ENCODE measurements at places on chromosomes 7 and 10. TPM values are rescaled to one million over a fixed set of nuclear protein-coding genes. Genes with fewer than 3 reads are reported as not detected.
A peak's percentile ranks its signal among the peaks of the same experiment; 100 is the strongest.

PAPOLB gene
- total RNA-seq, result 0.14 TPM

DPYSL4 gene
- total RNA-seq, result 21.5 TPM

FXYD4 gene
- not detected for total RNA-seq

OGA gene
- total RNA-seq, result 78.9 TPM

CREB5 gene
- 27.9 TPM for total RNA-seq

HOXA10 gene
- 29.1 TPM for total RNA-seq

ACSL5 gene
- 1.5 TPM for total RNA-seq

NRG3 gene
- 10.2 TPM for total RNA-seq

DNA sequence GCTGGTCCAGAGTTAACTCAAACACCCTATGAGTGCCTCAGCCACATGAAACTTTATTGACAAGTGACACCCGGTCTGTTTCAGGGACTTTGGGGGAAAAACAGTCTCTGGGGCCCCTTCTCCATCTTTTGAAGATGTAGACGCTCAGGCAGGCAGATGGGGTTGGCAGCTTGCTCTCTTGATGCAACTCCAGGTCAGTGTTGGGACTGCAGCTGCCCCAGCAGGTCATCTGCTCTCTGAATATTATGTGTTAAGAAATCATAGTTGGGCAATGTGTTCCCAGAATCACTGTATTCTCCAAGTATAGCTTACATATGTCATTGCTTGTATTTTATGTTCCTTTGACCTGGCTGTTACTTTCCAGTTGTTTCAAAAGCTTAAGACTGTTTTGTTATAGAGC, 544.9 kb upstream of the MGMT start:
- no peak for DNase-seq

DNA sequence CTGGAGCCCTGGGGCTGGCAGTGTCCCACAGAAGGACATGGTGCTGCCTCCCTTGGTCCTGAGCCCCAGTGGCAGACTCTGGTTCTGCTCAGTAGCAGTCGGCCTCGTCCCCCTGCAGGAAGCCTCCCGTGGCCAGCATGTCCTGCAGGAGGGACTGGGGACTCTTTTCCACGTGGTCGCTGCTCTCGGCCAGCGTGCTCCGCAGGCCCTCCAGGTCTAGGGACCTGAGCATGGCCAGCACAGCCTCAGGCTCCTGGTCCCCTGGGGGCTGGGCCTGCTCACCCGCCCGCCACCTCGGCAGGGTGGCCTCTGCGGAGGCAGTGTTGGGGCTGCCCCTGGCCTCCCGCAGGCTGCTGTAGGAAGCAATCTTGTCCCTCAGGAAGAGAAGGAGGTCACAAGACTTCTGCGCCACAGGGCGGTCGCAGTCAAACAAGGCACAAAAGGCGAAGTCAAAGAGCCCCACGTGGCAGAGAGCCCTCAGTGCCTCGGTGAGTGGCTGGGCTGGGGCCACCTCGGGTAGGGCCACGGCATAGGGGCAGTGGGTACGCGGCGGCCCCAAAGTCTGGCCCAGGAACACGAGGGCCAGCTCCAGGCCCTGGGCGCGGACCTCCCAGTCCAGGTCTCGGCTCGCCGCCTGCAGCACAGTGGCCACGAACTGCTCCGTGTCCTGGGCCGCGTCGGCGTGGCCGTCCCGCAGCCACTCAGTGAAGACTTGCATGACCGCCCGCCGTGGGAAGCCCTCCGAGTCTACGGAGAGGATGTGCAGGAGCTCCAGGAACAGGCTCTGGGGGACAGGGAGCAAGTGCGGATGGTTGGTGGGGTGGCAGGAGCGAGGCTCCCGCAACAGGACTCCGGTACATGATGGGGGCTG, 17.1 kb downstream of the BRAT1 start:
- no peak for DNase-seq

DNA sequence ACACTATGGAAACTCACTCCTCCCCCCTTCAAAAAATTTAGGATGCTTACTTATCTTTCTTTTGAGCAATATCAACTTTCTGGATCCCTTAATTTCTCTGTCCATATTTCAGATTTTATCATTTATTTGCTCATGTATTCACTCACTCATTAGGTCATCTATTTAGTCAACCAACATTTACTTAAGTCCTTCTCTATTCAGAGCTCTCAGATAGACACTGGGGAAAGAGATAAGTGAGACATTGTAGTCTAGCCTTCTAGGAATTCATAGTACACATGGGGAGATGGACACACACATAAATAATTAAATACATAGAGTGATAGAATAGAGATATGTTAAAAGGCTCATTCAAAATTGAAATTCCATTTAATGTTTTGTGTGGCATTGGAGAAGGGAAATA, 9.2 kb downstream of the CPN1 start:
- DNase-seq, result no peak

DNA sequence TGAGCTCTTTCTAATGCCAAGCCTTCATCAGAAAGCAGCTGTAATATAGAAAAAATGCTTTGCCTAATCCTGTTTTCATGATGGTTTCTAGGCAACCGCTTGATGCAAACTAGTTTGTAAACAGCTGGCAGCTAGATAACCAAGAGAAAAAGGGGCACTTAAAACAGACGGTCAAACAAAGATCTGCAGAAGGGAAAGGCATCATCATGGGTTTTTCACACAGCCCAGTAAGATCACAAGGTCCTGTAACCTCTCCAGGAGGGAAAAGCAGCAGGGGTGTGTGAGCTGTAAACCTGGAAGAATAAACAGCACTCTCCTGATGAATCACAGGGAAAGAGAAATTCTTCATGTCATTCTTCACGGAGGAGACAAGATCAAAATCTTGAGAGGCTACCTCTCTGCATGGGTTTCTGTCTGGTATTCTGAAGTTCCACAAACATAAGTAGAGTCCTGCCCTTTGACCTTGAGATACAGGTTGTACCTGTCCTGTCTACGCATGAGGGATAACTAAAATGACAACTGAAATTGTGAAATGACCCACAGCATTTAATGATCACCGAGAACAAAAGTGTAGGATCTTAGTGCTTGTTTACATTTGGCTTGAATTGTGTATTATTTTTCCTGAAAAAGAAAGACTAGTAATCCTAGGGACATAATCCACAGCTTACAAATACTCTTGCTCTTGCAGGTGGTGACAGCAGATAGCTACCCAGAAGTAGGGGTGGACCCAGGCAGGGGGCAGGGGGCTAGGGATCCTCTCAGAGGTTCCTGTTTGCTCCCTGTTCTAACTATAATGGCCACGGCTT, 48.0 kb downstream of the CREB3L2 start:
- peak; percentile 67 for DNase-seq

DNA sequence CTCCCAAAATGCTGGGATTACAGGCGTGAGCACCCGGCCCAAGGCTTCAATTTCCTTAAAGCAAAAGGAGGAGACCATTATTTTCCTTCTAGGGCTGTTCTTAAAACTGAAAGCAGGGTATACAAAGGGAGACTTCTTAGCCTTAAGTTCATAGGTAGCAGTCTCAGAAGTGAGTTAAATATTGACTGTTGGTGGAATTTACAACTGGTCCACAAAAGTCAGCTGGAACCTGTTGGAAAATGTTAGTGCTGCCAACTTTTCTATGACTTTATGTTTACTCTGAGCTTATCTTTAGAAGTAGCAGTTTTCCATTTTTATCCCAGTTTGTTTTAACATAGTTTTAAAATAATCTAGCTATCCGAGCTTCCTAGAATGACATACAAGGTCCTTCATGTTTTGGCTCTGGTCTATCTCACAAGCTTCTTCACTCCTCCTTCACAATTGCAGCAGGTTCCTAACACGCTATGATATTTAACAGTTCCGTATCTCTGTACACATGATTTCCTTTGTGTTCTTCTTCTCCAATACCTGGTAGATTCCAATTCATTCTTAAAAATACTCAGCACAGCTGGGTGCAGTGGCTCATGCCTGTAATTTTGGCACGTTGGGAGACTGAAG, 3.3 kb downstream of the SLC26A3 start:
- DNase-seq, result no peak

- DNase-seq, result no peak
These were observed 99.1 kb upstream of the JCAD start for GRCh38 chr10:30158325-30158960.

DNA sequence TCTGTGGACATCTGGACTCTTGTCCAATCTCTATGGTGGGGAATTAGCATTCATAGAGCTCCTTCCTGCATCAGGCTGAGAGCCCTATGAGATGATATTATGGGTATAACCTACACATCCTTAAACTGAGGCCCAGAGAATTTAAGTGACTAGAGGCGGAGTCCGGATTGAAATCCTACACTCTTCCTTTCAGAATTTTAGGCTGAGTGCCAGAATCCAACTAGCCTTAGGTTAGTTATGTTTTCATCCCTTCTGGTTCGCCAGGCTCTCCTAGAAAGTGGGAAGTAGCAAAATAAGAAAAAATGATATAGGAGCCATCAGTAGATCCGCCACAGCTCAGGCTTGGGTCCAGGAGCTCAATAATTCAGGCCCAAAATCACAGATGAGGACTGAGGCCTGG, 212.5 kb downstream of the GLI3 start:
- no peak for DNase-seq

- no peak for DNase-seq
These were observed 90.0 kb downstream of the PROSER2 start for GRCh38 chr10:11913079-11913641.

DNA sequence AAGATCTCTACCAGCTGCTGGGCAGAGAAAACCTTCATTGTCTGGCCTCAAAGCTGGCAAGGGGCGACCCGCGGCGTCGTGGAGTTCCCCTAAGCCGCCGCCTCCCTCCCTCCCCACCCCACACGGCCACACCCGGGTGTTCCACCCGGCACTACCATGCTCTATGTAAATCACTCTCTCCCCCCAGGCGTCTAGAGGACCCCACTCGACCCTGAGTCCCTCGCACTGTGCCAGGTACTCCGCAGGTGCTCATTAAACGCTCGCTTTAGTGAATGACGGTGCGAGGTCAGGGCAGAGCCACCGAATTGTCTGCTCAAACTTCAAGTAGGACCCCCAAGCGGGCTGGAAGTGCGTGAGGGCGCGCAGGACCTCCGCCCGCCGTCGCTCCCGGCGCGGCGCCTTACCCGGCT, 628 bp downstream of the PARP12 start:
- DNase-seq, result no peak

- DNase-seq, result no peak
These were observed 25.6 kb upstream of the SYCE1 start for GRCh38 chr10:133590970-133591359.

- DNase-seq, result no peak
These were observed 96.9 kb downstream of the SORBS1 start for GRCh38 chr10:95464280-95464679.

- no peak for DNase-seq
These were observed 464.9 kb upstream of the NRP1 start for GRCh38 chr10:33799281-33799943.

- no peak for DNase-seq
These were observed 3.4 kb downstream of the H2BK1 start for GRCh38 chr7:151206914-151207313.

DNA sequence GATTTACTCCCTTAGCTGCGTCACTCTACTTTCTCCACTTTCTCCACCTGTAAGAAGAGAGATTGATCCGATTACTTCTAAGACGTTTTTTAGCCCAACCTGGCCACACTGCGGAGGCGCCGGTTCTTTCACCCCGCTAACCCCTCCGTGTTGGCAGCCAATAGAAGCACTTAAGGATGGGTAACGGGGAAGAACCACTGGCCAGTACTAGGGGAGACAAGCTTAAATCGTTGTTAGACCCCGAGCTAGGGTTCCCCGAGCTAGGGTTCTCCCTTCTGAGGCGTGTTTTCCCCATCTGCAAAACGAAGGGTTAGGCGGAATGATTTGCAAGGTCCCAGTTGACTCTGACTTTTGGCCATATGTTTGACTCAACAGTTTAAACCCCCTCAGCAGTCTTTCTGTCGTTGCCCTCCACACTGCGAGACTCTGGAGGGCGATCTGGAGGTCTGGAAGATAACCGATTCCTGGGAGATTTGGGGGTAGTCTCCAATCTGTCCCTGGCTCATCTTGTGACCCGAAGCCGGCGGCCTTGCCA, 644 bp downstream of the UMAD1 start:
- DNase-seq, result no peak

GRCh38 chr7:34497153-34497777, 160.8 kb upstream of the NPSR1 start:
- no peak for DNase-seq

DNA sequence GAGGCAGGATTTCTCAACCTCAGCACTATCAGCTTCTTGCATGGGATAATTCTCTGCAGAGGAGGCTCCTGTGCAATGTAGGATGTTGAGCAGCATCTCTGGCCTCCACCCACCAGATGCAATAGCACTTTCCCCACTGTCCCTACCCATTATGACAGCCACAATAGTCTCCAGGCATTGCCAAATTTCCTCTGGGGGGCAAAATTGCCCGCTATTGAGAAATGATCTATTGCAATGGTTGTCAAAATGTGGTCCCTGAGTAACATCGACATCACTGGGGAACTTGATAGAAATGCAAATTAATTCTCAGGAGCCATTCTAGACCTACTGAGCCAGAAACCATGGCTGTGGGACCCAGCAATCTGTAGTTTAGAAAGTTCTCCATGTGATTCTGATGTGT, 7.0 kb downstream of the KCNK18 start:
- DNase-seq, result no peak

- DNase-seq, result no peak
These were observed 694.8 kb downstream of the KCNMA1 start for GRCh38 chr10:76942628-76943416.

DNA sequence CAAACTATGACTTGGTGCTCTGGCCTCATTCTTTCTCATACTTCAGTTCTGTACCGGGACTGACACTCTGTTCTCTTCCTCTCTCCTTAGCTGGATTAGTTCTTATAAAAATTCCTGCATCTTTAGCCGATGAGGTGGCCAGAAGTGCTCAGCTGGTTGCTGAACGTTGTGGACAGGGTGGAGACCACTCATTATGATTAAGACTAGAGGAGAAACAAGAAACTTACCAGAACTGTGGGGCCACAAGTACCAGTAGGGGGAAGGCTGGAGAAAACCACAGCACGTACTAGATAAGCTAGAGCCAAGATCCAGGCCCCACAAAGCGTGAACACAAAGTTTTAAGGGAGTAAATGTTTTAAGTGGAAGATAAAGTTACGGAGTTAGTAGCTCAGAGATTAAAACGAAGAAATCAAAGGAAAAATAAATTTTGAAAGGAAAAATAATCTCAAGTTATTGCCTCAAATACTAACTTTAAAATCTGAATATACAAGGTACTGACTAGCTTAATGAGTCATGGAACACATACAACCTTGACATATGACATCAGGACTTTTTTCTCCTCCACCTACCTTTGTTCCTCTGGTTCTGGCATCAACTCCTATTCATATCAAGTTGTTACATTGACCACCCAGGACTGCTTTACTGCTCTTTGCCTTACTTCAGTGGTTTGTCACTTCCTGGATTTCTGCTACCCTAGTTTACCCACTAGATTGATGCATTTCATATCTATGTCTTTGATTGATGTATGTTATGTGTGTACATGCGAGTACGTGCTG, 469.0 kb downstream of the TFEC start:
- no peak for DNase-seq

DNA sequence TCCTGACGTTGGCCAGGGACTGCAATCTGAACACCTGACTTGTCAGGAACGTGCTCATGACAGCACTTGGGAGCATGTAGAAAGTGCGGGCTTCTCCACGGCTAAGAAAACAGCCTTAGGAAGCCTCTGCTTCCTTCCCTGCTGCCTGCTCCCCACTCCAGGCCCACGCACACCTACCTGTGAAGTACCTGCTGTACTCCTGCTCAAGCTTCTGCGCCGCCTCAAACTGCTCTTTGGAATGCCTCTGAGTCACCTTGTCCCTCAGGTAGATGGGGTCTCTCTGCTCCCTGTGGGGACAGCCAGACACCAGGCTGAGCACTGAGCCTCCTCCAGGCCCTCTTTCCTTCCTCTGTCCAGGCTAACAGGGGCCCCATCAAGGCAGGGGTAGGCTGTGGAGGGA, 132.7 kb downstream of the DLG5 start:
- DNase-seq, result no peak

GRCh38 chr10:97319671-97320479, 804 bp downstream of the FRAT1 start:
- DNase-seq, result no peak

- no peak for DNase-seq
These were observed 67.6 kb upstream of the DDC start for GRCh38 chr7:50632561-50633413.
